T-helper 17 cell (primary cell): ENCODE measurements at places on chromosomes 16 and 17. TPM values are rescaled to one million over a fixed set of nuclear protein-coding genes. Genes with fewer than 3 reads are reported as not detected.

Gene STAC2
- total RNA-seq, result not detected

Gene IRF8
- total RNA-seq, result 5.4 TPM

Gene LRRC36
- total RNA-seq, result not detected

Gene ADAD2
- not detected for total RNA-seq

Gene TANGO6
- total RNA-seq, result 24.2 TPM

Gene KCNJ2
- 0.07 TPM for total RNA-seq

Gene ASPA
- total RNA-seq, result not detected

Gene TBCD
- 112 TPM for total RNA-seq

Gene SKAP1
- 138 TPM for total RNA-seq

Gene CDK12
- total RNA-seq, result 97.4 TPM

Gene SRCIN1
- total RNA-seq, result 0.52 TPM

DNA sequence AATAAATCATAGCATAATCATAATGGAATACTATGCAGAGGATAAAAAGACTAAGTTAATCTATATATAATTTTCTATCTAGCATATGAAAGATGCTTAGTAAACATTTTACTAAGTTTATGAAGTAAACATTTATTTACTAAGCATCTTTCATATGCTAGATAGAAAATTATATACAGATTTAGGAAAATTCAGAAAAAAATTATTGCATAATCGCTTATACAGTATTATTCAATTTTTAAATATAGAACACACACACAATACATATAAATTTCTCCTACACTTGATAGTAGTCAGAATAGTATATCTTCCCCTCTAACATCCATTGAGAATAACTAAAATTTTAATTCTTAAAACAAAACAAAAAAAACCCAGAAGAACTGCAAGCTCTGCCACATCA, 110.8 kb downstream of the CA4 start:
- DNase-seq, result no peak

DNA sequence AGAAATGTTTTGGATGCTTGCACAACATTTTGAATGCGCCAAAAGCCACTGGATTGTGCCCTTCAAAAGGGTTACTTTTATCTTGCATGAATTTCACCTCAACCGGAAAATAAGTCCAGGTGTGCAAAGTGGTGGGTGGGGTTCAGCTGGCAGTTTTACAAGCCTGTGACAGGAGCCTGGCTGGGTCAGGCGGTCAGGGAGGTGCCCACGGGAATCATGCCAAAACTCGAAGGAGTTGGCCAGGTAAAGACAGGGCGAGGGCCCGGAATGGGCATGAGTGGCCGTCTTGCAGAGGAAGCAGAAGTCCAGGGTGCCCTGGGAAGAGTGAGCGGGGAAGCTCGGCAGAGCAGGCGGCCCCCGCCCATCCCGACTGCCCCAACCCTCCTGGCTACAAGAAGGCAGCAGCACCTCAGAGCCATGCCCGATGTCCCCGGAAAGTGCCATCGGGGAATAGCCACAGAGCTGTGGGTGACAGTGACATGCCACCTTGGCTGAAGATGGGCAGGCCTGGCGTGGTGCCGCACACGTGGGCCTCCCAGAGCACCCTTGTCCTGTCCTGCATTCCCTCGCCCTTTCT, 19.1 kb upstream of the CACNG1 start:
- DNase-seq, result no peak

- no peak for DNase-seq
These were observed 17.0 kb upstream of the BRCA1 start for GRCh38 chr17:43142153-43142552.

GRCh38 chr16:47449788-47450187, 11.1 kb downstream of the ITFG1 start:
- no peak for DNase-seq

- no peak for DNase-seq
These were observed 108.9 kb downstream of the MAP2K6 start for GRCh38 chr17:69523244-69523861.

- peak; percentile 24 for DNase-seq
These were observed 5.7 kb downstream of the ZNF319 start for GRCh38 chr16:57994778-57995177.

DNA sequence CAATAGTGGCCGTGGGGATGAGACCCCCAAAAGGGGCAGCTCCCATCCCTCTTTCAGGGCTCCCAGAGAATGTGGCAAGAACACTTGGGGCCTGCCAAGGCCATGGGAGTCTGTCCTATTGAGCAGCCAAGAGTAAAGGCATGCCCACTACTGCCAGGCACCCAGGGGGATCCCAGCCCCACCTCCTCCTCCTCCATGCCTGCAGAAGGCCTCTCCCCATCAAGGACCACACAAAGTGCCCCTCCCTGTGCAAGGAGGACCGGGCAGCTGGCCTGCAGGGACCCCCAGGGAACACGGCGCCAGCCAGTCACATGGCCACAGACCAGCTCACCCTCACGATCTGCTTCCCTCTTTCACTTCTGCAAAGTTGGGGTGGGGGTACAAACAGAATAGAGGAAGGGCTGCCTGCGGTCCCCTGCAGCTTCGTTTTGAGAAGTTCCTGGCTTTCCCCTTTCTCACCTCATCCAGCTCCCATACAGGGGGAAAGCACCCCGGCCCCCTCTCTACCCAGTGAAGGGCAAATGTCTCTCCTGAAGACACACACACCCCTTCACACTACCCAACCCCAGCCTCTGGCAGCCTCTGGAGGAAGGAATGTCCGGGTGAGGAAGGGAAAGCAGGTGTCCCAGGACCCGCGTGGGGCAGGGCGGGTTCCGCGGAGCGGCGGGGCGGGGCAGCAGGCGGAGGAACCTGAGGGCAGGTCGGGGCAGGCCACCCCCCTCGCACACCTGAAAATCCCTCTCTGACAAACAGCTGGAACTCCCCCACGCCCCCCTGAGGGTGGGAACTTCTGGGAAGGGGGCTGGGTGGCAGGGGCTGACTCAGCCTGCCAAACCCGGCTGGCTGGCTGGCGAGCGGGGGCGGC, 2.0 kb downstream of the PPP1R9B start:
- peak; percentile 62 for DNase-seq

GRCh38 chr16:48053418-48053745, 102.4 kb downstream of the ABCC12 start:
- no peak for DNase-seq

DNA sequence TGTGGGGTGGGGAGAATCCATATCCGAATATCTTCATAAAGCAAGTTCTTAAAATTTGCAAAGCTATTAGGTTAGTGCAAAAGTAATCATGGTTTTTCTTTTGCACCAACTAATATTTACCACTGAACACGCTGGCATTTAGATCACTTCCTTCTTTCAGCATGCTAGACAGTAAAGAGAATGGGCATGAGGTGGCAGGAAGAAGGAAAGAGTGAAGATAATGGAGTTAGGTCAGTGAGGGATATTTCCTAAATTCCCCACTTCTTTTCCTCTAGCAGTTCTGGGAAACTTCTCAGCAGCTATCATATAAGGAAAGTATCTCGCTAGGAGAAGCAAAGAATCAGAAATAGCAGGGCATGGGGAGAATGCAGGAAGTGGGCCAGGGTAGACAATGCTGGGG, 39.0 kb downstream of the SLC6A4 start:
- DNase-seq, result no peak

- DNase-seq, result no peak
These were observed 165.7 kb downstream of the CMIP start for GRCh38 chr16:81610144-81610842.

- DNase-seq, result no peak
These were observed 2.8 kb downstream of the GRB7 start for GRCh38 chr17:39740357-39741111.

DNA sequence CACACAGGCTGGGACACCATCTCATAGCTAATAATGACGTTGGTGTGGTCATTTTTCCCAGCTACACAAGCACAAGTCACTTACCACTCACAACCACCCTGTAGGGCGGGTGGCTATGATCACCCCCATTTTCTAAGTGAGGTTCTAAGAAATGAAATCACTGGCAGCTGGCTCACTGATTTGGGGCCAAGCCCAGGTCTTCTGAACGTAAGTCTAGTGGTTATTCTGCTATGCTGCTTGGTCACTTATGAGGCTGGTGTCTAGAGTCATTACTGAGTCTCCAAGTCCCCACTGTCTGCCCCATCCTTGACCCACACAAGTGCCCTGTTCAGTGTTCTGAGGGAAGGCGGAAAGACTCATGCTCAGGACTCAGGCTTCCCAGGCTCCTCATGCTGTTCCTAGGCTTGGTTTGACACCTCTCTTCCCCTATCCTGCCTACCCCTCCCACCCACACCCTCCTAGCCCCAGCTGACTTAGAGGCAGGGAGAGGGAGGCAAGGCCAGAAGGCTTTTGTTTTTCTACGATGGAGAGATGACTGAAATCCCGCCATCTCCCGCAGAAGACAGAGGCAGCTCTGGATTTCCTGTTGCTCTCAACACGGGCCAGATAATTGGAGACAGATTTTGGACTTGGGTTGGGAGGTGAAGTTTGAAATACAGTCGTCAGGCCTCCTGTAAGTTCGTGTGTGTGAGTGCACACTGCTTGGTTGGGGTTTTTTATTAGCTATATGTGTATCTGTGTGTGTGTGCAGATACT, 32.2 kb downstream of the FZD2 start:
- DNase-seq, result no peak

DNA sequence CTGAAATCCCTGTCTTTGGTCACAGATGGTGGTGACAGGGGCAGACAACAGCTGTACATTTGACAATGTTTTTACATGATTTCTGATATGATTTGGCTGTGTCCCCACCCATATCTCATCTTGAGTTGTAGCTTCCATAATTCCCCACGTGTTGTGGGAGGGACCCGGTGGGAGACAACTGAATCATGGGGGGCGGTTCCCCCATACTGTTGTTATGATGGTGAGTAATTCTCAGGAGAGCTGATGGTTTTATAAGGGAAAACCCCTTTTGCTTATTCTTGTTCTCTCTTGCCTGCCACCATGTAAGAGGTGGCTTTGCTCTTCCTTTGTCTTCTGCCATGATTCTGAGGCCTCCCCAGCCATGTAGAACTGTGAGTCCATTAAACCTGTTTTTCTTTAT, 353.9 kb downstream of the CPPED1 start:
- DNase-seq, result no peak
